ENCODE measurements at places on chromosomes 13 and 19.

DNA sequence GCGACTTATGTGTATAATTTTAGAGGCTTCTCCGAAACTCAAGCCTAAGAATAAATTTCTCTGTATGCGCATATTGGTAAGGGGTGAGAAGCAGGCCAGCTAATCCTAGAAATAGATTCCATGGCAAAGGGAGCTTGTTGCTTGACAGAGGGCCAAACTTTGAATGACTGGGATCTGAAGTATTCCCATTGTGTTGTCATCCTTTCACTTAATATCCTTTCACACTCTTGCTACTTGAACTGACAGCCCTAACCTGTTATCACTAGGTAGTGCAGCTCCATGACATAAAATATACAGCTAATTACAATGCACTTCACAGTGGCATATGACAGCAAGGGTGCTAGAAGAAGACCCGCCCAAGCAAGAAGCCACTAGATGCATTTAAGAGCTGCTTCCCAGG, 309.8 kb downstream of the OXGR1 start:
- no peak for DNase-seq

- DNase-seq = no peak
These were observed 15.9 kb downstream of the IRS2 start for GRCh38 chr13:109770436-109770835.

DNA sequence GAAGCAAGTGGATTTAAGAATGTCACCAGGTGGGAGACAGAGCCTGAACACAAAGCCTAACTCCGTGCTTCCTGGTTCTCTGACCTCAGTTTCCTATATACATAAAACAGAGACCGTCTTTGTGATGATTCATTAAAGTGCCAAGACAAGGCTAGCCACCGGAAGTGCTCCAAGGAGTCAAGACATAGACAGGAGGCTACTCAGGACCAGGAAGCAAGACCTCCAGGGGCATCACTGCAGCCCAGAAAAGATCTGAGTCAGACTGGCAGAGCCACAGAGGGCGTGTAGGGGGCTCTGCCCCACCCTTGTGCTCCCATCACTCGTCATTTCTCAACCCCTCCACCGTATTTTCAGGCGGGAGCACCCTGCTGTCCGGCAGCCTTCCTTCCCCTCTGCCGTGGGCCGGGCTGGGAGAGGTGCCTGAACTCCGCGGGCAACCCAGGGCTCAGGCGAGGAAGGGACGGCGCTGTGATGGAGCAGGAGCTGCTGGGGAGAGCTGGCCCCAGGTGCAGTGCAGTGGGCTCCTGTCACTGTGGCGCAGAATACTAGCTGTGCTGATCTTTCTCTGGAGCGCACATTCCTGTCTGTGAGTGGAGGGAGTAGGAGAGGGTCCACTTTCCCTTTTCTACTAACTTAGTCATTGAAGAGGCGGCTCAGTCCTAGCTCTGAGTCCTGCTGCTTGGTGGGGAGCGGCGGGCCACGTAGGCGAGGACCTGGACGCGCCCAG, 134.7 kb upstream of the GPR12 start:
- no peak for DNase-seq

DNA sequence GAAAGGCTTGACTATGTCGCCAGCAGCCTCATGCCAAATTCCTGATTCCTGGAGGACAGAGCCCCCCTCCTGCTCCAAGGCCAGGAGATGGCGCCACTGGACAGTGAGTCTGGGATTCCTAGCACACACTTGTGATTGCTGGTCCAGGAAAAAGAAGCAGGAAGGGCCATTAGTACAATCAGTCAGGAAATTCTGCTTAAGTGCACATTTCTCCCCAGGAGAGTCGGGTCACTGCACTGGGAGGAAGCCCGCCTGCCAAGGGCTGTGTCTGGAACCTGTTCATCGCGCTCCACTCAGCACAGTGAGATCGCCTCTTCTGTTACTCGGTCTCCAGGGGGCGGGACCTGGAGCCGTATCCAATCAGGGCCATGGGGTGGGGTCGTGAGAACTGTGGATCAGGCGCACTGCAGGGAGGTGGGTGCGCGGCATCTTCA, 65.1 kb downstream of the ZNF823 start:
- DNase-seq = no peak

- no peak for DNase-seq
These were observed 1.1 kb upstream of the HMGB1 start for GRCh38 chr13:30466841-30467252.

- DNase-seq = no peak
These were observed 952.8 kb upstream of the SPRY2 start for GRCh38 chr13:81293594-81294164.

DNA sequence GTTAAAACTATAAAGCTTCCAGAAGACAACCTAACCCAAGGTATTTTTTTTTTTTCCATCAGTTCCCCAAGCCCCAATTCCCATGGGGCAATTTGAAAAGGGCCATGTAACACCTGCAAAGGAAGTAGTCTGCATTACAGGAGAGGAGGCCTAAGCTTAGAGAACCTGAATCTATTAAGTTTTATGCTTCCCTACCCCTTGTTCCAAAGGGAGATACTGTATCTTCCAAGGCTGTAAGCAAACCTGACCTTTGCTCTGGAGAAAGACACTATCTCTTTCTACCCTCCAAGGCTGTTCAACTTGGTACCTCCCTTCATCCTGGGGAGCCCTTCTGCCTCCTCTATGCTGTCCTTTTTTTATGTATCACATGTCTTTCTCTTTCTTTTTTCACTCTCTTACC, 15.0 kb downstream of the KATNAL1 start:
- DNase-seq = no peak

Measured in stimulated activated CD8-positive, alpha-beta memory T cell treated with anti-CD3 and anti-CD28 coated beads, Interleukin-15, amount 100 ng/mL, for 4 hours (primary cell).